Ovary (tissue), 10 donors: ENCODE measurements at places on chromosomes 12 and 14.

GRCh38 chr12:94208622-94208966, 60.2 kb downstream of the PLXNC1 start:
- peak overlapping the region; percentile 73 for H3K27ac ChIP-seq
- no peak overlapping the region for H3K4me3 ChIP-seq
- H3K27me3 ChIP-seq, result no peaks in the 10 kb centered on the region
- no peak for DNase-seq
- no peaks in the 10 kb centered on the region for H3K36me3 ChIP-seq

DNA sequence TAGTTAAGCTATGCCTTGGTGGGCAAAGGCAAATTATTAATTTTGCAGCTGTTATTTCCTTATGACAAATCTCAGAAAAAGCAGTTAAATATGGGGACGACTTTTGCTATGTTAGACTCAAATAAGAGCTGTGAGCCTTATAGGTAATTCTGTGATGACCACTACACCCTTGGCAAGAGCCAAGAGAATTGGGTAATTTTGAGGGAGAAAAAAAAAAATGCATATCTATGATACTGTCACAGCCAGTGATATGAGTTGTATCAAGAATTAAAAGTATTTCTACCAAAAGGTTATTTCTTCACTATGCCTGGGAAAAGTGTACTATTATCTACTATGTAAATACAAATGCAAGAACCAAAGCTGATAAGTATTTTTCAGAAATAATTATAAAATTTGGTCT, 43.9 kb downstream of the SCAF11 start:
- no peak overlapping the region for H3K4me3 ChIP-seq
- no peak for DNase-seq
- no peaks in the 10 kb centered on the region for H3K27me3 ChIP-seq
- H3K27ac ChIP-seq, result no peak overlapping the region

- no peaks in the 10 kb centered on the region for H3K4me1 ChIP-seq
- H3K4me3 ChIP-seq, result no peak overlapping the region
- H3K36me3 ChIP-seq, result no peaks in the 10 kb centered on the region
- H3K27ac ChIP-seq, result no peak overlapping the region
Observed at GRCh38 chr14:105241641-105242040, 6.7 kb upstream of the BTBD6 start.

DNA sequence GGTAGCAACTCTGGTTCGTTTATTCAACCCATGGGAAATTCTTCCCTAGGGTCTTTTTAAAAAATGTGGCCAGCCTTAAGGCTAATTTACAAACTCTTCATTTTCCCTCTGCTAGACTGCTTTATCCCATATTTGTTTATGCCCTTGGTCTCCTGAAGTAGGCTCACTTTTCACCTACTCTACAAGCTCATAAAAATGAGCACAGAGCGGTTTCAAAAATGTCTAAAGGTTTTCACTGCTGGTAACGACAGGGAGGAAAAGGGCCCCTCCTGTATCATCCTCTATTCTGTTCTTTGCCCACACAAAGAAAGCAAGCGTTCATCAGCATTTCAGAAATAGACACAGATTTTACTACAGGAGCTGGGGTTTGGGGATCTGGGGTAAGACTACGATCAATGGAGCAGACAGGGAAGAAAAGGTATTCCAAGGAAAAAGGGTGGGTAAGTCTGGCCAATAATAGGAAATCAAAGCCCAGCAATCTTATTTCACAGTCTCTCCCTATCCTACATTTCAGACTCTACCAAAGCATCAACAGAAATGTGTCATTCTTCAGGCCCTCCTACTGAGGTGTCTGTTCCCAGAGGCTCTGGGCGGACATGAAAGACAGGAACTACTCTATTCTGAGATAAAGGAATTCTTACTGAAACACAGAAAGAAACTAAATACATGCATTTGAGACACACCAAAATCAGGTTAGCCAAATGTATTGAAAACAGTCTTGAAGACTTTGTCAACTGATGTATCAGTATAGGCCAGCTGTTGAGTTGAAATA, 86.4 kb downstream of the SPPL3 start:
- no peaks in the 10 kb centered on the region for H3K27me3 ChIP-seq
- peaks cover 3% of the 10 kb centered on the region for H3K4me1 ChIP-seq
- DNase-seq, result no peak
- no peak overlapping the region for H3K4me3 ChIP-seq
- no peak overlapping the region for H3K27ac ChIP-seq

DNA sequence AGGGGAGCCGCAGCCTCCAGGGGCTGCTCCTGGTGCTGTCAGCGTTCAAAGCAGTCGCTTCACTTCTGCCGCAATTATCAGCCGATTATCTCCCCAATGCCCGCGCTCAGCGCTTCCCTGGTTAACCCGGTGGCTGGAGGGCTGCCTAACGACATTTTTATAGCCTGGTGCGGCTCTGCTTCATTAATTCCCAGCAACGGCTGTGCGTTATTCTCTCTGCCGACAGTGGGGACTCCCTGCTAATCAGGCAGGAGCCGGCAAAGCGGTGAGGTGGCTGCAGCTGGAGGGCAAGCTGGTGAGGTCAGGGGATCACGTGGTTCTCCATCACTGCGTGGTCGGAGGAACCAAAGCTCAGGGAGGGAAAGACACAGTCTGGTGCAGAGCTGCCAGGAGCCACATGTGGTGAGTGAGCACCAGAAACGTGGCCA, 62.9 kb downstream of the GLRX5 start:
- H3K4me3 ChIP-seq, result no peak overlapping the region
- H3K4me1 ChIP-seq, result no peaks in the 10 kb centered on the region
- no peak overlapping the region for H3K27ac ChIP-seq
- H3K36me3 ChIP-seq, result no peaks in the 10 kb centered on the region
- no peaks in the 10 kb centered on the region for H3K27me3 ChIP-seq

- H3K36me3 ChIP-seq, result no peaks in the 10 kb centered on the region
- H3K27ac ChIP-seq, result no peak overlapping the region
- no peak for DNase-seq
- H3K4me1 ChIP-seq, result no peaks in the 10 kb centered on the region
- H3K4me3 ChIP-seq, result no peak overlapping the region
- no peaks in the 10 kb centered on the region for H3K27me3 ChIP-seq
Observed at GRCh38 chr12:5964913-5965900, 20.1 kb upstream of the ANO2 start.

DNA sequence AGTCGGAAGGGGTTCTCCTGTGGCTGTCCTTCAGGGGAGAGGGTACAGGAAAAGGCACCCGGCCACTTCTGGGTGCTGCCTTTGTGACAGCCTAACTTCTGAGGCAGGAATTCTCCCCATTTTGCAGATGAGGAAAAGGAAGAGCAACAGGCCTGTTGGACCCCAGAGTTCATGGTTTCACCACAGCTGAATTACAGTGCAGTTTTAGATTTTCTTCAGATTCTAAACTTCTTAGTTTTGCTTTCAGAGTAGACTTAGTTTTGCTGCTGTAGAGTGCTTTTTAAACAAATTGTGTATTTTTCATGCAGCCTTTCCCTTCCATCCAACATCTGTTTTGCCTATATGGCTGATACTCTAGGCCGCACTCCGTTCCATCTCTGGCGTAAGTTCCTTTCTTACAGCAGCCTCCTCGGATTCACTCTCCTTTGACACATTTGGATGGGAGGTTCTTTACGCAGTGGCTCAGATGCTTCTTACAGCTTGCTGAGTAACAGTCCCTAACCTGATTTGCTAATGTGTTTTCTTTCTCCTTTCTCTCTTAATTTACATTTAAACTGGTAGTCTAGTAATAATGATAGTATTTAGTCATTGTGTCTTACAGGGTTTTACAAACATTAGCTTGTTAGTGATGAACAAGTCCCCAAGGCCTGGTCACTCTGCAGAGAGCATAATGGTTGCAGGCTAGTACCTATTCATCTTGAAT, 7.8 kb downstream of the TRAF3 start:
- H3K27ac ChIP-seq, result no peak overlapping the region
- no peaks in the 10 kb centered on the region for H3K4me1 ChIP-seq
- no peak for DNase-seq
- no peaks in the 10 kb centered on the region for H3K27me3 ChIP-seq
- no peaks in the 10 kb centered on the region for H3K36me3 ChIP-seq
- no peak overlapping the region for H3K4me3 ChIP-seq

DNA sequence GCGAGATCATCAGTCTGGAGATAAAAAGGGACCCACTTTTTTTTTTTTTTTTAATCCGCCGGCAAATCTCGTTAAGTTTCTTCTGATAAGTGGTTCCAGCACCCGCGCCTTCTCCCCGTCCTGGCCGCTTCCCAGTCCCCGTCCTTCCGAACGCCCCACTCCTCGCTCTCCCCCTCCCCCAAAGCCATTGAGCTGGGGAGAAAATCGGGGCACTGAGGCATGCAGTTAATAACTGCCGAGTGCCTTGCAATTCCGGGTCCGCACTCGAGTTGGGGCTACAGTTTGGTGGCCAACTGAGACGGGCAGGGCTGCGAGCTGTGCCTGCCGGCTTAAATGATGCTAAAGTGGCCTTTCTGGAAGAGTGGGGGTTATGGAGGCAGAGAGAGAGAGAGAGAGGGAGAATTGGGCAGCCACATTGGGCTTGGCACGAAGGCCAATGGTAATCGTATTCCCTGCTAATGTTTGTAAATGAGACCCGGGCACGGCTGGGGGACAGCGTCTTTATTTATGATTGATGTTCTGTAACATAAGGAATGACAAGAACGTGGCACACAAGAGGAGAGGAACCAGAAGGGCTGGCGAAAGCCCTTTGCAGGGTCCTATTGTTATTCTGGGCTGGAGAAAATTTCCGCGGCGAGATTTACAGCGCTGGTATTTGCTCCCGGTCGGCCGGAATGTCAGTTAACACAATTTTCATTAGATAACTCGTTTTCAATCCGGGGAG, 115.4 kb upstream of the MYL2 start:
- no peak for DNase-seq
- H3K27me3 ChIP-seq, result no peaks in the 10 kb centered on the region
- no peak overlapping the region for H3K27ac ChIP-seq
- H3K4me1 ChIP-seq, result no peaks in the 10 kb centered on the region
- no peak overlapping the region for H3K4me3 ChIP-seq
- H3K36me3 ChIP-seq, result no peaks in the 10 kb centered on the region

DNA sequence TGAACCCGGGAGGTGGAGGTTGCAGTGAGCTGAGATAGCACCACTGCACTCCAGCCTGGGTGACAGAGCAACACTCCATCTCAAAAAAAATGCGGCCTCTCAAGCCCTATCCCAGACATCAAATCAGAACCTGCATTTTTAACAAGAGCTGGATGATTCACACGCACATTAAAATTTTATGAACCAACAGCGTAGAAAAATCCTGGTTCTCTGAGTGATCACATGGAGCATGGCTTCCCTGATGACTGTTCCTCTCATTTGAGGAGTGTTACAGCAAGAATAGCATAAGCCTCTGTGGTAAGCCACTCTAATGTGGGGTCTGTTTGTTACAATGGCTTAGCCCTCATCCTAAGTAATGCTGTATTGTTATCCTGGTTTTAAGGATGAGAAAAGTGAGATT, 163.6 kb downstream of the BRMS1L start:
- H3K36me3 ChIP-seq, result no peaks in the 10 kb centered on the region
- no peaks in the 10 kb centered on the region for H3K4me1 ChIP-seq
- H3K4me3 ChIP-seq, result no peak overlapping the region

DNA sequence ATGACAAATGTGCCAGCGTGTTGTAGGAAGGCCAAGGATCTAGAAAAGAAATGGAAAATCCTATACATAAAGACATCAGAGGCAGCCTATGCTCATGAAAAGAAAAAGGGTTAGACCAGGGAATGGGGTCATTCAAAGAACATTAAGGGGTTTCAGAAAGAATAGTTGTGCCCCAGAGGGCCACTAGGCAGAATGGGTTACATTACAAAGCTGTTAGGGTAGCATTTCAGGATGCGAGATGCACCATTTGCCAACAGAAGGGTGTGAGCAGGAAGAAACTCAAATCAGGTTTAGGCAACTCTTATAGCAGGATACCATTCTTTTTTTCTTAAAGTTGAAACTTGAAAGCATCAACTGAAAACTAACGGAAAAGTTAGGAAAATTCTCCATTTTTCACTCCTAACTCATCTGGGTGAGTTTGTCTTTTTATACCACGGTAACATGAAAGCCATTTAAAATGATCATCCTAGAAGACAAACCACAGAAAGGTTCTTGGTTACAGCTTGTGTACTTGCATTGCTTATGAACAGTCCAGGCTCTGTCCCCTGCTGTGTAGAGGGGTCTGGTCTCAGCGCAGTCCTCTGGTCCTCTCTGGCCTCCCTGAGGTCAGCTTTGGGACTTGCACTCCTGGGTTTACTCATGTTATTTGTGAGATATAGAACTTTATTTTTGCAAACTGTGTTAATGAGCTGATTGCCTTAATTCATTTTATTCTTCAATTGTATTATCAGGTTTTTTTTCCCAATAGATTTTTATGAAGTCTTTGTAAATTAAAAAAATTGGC, 209.1 kb downstream of the DACT1 start:
- no peaks in the 10 kb centered on the region for H3K27me3 ChIP-seq
- peaks cover 2% of the 10 kb centered on the region for H3K4me1 ChIP-seq
- no peak for DNase-seq
- no peak overlapping the region for H3K4me3 ChIP-seq
- no peak overlapping the region for H3K27ac ChIP-seq
- no peaks in the 10 kb centered on the region for H3K36me3 ChIP-seq

- H3K27me3 ChIP-seq, result no peaks in the 10 kb centered on the region
- H3K4me3 ChIP-seq, result no peak overlapping the region
- H3K36me3 ChIP-seq, result no peaks in the 10 kb centered on the region
Observed at GRCh38 chr14:74977164-74977900, 21.9 kb upstream of the PGF start.

GRCh38 chr14:29584992-29585391, 342.7 kb downstream of the PRKD1 start:
- H3K27me3 ChIP-seq, result no peaks in the 10 kb centered on the region
- DNase-seq, result peak; percentile 44
- H3K36me3 ChIP-seq, result no peaks in the 10 kb centered on the region
- H3K27ac ChIP-seq, result no peak overlapping the region
- peaks cover 2% of the 10 kb centered on the region for H3K4me1 ChIP-seq

- peaks cover 5% of the 10 kb centered on the region for H3K27me3 ChIP-seq
- H3K36me3 ChIP-seq, result no peaks in the 10 kb centered on the region
- peaks cover 17% of the 10 kb centered on the region for H3K4me1 ChIP-seq
- no peak for DNase-seq
Observed at GRCh38 chr12:113463746-113464451, 7.8 kb downstream of the LHX5 start.

DNA sequence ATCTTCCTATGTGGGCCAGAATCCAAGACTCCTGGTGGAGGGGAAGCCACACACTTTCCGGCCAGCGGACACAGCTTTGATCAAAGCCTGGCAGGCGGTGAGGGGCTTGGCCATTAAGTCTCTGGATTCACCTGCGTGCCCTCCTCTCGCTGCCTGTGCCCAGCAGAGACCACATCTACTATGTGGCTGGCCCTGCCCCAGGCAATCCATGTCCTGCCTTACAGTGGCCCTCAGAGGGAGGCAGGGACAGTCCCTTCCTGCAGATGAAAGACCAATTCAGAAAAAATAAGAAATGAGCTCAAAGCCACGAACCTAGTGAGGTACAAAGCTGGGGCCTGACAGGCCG, 82.7 kb upstream of the GPR68 start:
- no peak overlapping the region for H3K27ac ChIP-seq
- H3K27me3 ChIP-seq, result no peaks in the 10 kb centered on the region
- no peak for DNase-seq

GRCh38 chr14:103319422-103319821, 14.6 kb upstream of the EIF5 start:
- H3K27me3 ChIP-seq, result no peaks in the 10 kb centered on the region
- H3K27ac ChIP-seq, result no peak overlapping the region
- peaks cover 7% of the 10 kb centered on the region for H3K4me1 ChIP-seq
- no peaks in the 10 kb centered on the region for H3K36me3 ChIP-seq
- H3K4me3 ChIP-seq, result no peak overlapping the region
- no peak for DNase-seq
